ENCODE measurements at places on chromosomes 4 and X.
A peak's percentile ranks its signal among the peaks of the same experiment; 100 is the strongest.

DNA sequence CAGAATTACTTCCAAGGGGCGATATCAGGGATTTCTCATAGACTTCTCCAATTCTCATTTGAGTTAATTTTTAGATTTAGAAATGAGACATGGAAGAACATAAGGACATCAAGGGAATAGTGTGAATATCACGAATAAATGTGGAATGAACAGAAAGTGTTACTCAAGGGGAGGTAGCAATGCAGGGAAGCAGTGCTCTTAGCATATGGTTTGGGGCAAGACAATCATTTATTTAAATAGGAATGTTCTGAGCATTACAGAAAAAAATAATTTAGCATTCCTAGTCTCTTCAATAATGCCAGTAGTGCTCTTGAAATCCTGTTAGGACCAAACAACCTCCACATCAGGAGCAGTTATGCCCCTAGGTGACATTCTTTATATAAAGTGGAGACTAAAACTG is 55.6 kb downstream of the TXK start:
- DNase-seq, result no peak

GRCh38 chrX:153526042-153526441 is 8.6 kb downstream of the ATP2B3 start:
- DNase-seq, result no peak

- DNase-seq, result no peak
These were observed 84.5 kb upstream of the MAML3 start for GRCh38 chr4:140238351-140239056.

DNA sequence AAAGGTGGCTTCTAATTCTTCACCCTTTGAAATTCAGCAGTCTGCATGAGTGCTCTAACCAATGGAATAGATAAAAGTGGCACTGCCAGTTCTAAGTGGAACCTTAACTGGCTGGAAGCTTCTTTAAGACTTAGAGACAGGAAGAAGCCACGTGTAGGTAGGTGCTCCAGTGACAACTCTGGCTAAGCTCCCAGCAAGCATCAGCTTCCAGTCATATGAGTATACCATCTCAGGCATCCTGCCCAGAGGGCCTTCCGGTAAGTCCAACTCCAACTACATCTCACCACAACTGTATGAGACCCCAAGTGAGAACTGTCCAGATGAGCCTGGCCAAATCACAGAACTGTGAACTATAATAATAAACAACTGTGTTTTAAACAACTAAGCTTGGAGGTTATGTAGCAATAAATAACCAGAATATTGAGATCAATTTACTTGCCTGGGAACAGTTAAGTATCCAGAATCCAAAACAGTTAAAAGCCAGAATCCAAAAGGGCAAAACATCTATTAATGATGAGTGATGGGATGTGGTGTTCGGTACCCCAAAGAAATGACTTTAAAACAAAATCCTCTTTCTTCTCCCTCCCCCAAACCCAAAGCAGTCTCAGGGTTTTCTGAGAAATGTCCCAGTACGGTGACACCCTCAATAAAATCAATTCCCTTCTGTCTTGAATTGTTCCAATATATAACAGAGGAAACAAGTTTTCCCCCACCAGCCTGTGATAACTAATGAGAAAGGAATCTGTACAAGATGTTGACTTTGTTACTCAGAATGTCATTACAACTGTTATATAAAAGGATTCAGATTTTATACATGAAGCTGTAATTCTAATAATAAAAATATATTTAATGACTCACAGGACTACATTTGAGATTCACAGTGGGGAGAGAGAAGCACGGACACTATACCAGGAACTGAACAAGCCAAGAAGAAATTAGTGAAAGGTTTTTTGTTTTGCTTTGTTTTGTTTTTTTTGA is 4.2 kb downstream of the TSPAN5 start:
- no peak for DNase-seq

GRCh38 chr4:142405021-142405694 is 440.9 kb downstream of the INPP4B start:
- no peak for DNase-seq

- DNase-seq, result no peak
These were observed 85.3 kb upstream of the LIMCH1 start for GRCh38 chr4:41452484-41453225.

DNA sequence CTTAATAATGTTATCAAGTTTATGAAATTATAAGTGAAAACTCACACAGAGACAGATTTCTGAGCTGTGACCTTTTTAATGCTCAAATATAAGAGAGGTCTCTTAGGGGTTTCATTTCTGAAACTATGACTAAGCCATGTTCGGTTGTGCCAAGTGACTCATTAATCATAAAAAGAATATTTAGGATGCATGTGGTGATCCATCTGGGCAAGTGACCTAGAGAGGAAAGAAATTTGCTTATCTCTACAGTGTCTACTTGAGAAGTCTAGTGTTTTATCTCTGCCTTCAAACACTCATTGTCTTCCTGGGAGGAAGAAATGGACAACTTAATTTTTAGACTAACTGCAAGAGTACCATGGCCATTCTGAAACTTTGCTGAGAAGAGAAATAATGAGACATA is 545.3 kb upstream of the GRID2 start:
- DNase-seq, result no peak

DNA sequence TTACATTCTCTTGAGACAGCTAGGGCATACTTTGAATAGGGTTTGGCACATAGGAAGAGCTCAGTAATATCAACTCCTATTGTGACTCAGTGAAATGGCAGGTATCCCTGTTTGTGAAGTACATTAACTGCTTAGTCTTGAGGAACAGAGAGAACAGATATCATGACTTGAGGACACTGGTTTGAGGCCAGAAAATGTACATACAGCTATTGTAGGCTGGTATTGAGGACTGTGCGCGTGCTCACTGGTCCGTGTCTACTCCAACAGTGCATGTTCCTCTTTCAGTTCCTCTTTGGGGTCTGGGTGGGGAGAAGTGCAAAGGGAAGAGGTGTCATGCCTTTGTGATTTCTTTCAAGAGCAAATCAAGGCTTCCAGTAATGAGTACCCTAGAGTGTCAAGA is 34.6 kb upstream of the TBC1D9 start:
- DNase-seq, result no peak

DNA sequence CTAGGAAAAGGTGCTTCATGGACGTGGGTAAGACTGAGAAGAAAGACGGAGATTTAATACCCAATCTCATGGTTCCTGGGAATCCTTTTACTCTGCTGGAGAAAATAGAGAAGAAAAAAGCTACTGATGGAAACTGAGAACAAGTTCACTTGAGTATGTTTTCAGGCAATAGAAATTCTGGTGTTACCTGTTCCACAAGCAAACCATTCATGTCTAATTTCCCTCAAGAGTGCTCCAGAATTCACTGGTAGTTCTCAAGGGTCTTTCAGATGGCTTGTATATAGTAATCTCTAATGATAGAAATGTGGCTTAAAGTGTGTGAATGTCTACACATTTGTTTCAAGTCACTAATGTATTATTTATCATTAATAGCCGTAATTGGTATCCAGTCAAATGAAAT is 22.5 kb downstream of the SETD7 start:
- no peak for DNase-seq

DNA sequence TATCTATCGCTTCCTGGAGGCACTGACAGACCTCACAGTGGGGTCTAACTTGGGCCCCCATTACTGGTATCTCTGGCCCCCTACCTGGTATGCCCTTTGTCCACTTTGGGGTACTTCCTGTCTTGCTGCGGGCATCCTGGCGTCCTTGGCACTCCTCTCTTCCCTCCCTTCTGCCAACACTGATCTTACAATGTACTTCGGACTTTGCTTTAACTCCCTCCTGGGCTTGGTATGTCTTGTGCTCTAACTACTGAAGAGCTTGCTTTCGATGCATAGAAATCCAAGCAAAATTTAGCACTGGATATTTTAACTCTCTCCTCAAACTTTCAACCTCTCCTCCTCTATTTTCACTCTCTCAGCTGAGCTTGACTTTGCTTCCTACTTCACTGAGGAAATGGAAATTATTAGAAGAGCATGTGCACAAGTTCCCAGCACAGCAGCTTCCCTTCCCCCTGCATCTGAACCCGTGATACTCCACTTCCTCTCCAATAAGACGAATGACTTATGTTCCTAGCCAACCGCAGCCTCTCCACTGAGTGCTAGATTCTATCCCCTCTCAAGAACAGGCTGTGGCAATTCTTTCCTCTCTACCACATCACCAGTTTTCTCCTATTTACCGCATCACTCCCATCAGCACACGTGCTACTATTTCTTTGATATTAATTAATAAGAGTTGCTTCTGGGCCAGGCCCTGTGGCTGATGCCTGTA is 52.9 kb downstream of the SUPT20HL2 start:
- DNase-seq, result no peak

DNA sequence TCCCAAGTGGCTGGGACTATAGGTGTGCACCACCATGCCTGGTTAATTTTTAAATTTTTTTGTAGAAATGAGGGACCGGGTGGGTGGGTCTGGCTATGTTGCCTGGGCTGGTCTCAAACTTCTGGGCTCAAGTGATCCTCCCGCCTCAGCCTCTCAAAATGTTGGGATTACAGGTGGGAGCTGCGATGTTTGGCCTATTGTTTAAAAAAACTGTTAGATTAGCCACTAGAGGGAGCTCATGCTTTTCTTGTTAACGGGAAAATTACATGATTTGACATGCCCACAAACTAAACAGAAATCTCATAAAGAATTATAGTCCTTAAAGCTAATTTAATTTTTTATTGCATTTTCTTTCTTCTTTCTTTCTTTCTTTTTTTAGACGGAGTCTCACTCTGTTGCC is 5.0 kb upstream of the SDAD1 start:
- no peak for DNase-seq

- no peak for DNase-seq
These were observed 57.0 kb downstream of the SHROOM3 start for GRCh38 chr4:76492055-76492454.

DNA sequence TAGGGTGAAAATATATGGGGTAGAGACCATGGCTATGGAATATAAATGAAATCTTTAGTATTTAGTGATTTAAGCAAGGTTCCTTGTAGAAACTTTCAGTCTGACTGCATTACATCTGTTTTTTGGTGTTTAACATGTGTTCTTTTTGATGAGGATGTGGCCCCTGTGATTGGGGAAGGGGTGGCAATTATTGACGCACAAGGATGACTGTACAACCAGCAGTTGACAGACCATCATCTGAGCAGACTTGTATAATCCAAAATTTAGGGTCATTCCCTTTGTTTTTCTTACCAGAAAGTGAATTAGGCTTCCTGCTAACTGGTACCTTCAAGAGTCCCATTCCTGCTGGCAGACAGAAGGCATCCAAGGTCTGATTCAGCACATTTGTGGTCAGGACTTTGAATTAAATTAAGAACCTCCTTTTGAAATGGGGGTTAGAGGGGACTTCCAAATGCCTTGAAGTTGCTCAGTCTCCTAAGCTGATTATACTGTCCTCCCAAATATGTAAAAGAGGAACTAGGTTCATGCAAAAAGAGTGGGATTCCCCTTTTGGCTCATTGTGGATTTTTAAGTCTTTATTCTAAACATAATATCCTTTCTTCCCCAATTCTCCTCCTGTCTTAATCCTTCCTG is 112.4 kb upstream of the CXCL13 start:
- no peak for DNase-seq

GRCh38 chrX:133306316-133306715 is 88.2 kb upstream of the TFDP3 start:
- no peak for DNase-seq

DNA sequence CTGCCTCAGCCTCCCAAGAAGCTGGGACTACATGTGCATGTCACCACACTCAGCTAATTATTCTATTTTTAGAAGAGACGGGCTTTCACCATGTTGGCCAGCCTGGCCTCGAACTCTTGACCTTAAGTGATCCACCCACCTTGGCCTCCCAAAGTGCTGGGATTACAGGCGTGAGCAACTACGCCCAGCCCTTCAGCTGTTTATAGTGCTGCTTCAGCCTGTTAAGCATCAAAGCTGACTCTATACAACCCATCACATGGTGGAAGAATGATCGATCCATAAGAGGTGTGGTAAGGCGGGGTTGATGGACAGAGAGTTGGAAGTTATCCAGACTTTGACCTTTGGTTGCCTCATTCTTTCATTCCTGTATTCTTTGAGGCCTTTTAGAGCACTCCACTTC is 56.2 kb upstream of the RAPGEF2 start:
- no peak for DNase-seq

- DNase-seq, result no peak
These were observed 45.0 kb upstream of the ITM2A start for GRCh38 chrX:79412166-79412565.

- DNase-seq, result no peak
These were observed 13.5 kb downstream of the ASB11 start for GRCh38 chrX:15301924-15302323.

- DNase-seq, result no peak
These were observed 22.1 kb downstream of the EPGN start for GRCh38 chr4:74330295-74330750.

- DNase-seq, result no peak
These were observed 246.5 kb upstream of the SFRP2 start for GRCh38 chr4:154035341-154035740.

GRCh38 chrX:21802839-21803238 is 36.6 kb upstream of the MBTPS2 start:
- DNase-seq, result no peak

DNA sequence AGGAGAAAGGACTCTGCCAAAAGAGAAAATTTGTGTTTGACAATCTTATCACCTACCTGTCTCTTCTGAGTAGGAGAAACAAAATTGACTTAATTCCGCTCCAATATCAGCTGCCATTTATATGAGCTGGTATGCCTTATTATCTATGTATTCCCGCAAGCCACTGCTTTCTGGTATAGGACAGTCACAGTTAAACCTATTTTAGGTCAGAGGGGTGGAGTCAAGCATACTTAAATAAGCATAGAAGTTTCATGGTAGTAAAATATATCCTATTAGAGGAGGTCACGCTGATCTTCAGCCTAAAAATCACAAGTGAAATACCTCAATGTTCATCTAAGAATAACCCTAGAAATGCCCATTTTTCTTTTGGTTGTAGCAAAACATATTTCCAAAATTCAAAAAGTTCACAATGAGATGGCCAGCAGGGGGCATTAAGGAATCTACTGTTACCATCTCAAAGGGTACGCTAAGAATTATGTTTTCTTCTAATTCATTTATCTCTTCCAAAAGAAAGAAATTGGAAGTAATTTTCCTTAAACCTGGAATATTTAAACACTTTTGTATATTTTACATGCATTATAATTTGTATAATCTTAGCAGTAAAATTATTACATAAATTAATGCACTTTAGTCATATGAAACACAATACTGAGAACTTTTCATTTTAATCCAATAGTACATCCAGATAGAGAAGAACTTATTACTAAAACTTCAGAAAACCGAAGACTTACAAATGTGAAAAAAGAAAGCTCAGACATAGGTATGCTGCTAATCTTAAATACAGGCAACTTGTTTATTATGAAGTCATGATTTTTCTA is 10.5 kb downstream of the PPAT start:
- no peak for DNase-seq

- DNase-seq, result no peak
These were observed 152.3 kb downstream of the AMELX start for GRCh38 chrX:11445540-11445939.

GRCh38 chr4:136664988-136665387 is 867.3 kb downstream of the PCDH18 start:
- no peak for DNase-seq

- peak; percentile 5 for DNase-seq
These were observed 56.3 kb downstream of the MSN start for GRCh38 chrX:65723706-65724105.
